ENCODE measurements at places on chromosomes 3 and 15.
A peak's percentile ranks its signal among the peaks of the same experiment; 100 is the strongest.

DNA sequence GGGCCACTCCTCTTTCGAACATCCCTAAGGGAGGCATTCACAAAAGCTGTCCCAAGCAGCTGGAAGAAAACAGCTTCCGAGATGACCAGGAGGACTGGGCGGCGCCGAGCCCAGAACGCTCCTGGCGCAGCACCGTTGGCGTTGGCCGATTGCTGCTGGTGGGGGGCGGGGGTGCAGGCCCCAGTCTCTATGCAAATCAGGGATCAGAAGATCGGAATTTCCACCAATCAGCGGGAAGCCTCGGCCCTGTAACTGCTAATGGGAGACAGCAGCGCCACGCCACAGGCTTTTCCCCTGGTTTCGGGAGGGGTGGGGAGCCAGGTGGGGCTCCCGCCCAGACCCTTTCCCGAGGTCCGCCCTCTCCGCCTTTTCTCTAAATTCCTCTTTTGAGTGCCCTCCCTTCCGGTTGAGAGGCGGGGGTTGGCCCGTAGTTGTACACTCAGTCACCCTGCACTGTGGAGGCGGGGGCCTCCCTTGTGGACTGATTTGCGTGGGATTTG lies 27.0 kb downstream of the HMCES start:
- H3K4me1 ChIP-seq, result no peaks in the 10 kb centered on the region
- H3K27ac ChIP-seq, result peak overlapping the region; percentile 78
- peak; percentile 94 for DNase-seq
- no peaks in the 10 kb centered on the region for H3K36me3 ChIP-seq
- no peaks in the 10 kb centered on the region for H3K27me3 ChIP-seq

GRCh38 chr3:154548341-154548740 lies 118.4 kb upstream of the GPR149 start:
- no peak overlapping the region for H3K4me3 ChIP-seq
- no peaks in the 10 kb centered on the region for H3K4me1 ChIP-seq
- no peaks in the 10 kb centered on the region for H3K27me3 ChIP-seq
- no peak overlapping the region for H3K27ac ChIP-seq

- no peak for DNase-seq
- H3K27me3 ChIP-seq, result no peaks in the 10 kb centered on the region
- no peak overlapping the region for H3K4me3 ChIP-seq
- H3K27ac ChIP-seq, result no peak overlapping the region
- no peaks in the 10 kb centered on the region for H3K36me3 ChIP-seq
Measured at GRCh38 chr15:83193721-83194120, 13.9 kb downstream of the HDGFL3 start.

DNA sequence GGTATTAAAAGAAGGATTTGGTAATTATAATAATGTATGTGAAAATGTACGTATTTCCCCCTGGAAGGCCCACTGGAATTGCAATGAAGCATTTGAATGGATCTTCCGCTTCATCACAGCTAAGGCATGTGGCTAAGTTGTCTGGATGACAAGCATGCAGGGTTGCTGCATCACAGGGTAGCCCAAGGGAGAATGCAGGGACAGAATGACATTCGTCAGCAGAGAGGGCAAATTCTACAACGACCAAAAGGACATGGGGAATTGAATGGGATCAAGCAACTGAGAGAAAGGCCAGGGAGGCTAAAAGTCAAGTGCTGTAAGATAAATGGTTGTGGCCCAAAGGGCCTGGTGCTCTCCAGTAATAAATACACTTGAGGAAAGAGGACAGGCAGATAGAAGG lies 95.4 kb downstream of the ISL2 start:
- H3K4me3 ChIP-seq, result no peak overlapping the region
- no peaks in the 10 kb centered on the region for H3K36me3 ChIP-seq
- no peak overlapping the region for H3K27ac ChIP-seq
- DNase-seq, result no peak
- no peaks in the 10 kb centered on the region for H3K4me1 ChIP-seq
- H3K27me3 ChIP-seq, result no peaks in the 10 kb centered on the region

DNA sequence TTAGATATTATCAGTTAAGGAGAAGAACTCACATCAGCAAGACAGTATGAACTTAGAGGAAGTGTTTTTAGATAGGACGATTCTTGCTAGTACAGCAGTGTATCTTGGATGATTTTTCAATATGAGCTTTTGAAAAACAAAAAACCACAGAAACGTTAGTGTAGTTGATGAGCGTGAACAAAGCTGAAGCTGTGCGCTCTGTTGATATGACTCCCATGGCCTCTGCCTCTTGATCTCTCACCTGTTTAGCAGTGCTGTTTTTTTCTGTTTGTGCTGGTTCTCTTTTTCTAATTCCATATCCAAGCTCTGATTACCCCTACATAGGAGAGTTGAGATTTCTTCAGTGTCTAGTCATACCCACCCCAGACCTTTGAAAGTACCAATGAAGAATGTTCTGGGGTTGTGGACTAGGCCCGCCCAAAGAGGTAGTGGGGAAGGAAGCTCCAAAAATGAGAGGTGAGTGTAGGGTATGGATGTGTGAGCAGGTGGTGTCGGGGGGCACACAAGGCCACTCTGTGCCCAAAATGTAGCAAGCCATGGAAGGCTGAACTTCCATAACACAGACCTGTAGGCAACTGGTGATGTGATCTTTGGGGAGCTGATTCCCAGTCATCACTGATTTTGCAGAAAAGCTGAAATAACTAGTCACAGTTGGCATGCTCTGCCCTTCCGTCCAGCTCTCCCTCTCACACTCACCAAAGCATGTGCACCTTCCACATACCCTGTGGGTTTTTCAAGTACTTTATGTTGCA lies 20.0 kb upstream of the CMTM7 start:
- no peaks in the 10 kb centered on the region for H3K36me3 ChIP-seq
- no peak overlapping the region for H3K4me3 ChIP-seq
- no peak for DNase-seq
- H3K27ac ChIP-seq, result no peak overlapping the region

DNA sequence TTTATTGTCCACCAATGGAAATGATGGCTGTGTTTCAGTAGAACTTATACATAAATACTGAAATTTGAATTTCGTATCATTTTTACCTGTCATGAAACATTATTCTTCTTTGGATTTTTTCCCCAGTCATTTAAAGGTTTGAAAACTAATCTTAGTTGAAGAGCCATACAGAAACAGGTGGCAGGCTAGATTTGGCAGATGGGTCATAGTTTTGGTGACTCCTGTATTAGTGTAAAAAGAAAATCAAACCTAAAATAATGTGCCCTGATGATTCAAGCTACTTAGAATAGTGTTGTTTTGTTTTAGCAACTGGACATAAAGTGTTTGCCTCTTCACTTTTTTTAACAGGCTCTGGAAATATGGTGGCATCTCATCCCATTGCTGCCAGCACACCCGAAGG lies 68.9 kb downstream of the SIDT1 start:
- H3K36me3 ChIP-seq, result no peaks in the 10 kb centered on the region
- DNase-seq, result no peak
- no peak overlapping the region for H3K27ac ChIP-seq
- no peaks in the 10 kb centered on the region for H3K4me1 ChIP-seq

DNA sequence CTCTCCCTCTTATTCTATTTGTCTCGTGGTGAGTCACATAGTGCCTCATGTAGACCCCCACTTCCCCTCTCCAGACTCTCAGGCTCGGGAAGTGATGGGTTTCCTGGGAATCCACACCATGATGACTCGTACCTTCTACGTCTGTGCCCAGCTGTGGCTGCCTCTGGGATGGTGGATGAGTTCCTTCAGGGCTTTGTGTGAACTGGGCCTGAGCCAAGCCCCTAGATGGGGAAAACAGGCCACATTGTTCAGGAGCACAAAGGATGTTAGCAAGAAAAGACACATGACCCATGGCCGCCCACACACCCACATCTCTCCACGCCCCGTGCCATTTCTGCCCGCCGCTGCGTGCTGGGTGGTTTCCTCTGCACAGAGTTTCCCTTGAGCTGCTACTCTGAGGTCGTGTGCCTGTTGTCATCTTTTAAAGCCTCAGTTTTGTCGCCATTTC lies 10.5 kb downstream of the ISG20 start:
- H3K4me3 ChIP-seq, result no peak overlapping the region
- no peak overlapping the region for H3K27ac ChIP-seq
- H3K27me3 ChIP-seq, result no peaks in the 10 kb centered on the region
- H3K4me1 ChIP-seq, result peaks cover 4% of the 10 kb centered on the region

DNA sequence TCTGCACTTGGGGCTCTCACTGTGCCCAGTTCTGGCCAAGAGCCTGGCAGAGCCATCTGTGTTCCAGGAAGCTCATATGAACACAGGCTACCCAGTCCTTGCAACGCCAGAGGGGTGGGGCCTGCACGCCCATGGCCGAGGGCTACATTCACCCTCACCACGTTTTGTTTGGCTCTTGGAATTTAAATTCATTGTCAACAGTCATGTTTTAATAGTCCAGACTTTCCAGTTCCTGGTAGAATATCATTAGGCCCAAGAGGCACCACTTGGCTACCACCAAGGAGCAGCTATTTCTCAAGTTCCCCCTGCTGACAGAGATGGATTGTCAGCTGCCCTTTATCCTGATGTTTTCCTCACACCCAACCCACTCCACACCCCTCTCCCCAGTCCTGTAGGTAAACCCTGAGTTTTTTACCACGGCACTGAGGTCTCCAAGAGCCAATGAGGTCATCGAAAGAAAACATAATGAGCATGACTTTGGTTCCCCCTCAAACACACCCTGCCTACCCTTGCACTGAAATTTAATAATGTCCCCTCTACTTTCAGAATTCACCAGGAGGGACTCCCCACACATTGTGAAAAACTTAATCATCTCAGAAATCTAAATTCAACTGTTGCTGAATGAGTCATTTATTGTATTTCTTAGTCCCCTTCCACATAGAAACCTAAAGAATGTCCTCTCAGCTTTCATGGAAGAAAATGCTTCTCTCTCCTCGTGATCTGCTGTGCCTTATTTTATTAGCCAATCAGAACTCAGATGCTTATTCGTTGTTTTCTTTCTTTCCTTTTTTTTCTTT lies 125.1 kb downstream of the SHQ1 start:
- H3K4me3 ChIP-seq, result no peak overlapping the region
- H3K4me1 ChIP-seq, result peaks cover 5% of the 10 kb centered on the region
- peak; percentile 96 for DNase-seq
- H3K27me3 ChIP-seq, result no peaks in the 10 kb centered on the region

GRCh38 chr3:69539134-69539533 lies 153.2 kb upstream of the FRMD4B start:
- no peaks in the 10 kb centered on the region for H3K4me1 ChIP-seq
- H3K36me3 ChIP-seq, result no peaks in the 10 kb centered on the region
- no peak overlapping the region for H3K27ac ChIP-seq

DNA sequence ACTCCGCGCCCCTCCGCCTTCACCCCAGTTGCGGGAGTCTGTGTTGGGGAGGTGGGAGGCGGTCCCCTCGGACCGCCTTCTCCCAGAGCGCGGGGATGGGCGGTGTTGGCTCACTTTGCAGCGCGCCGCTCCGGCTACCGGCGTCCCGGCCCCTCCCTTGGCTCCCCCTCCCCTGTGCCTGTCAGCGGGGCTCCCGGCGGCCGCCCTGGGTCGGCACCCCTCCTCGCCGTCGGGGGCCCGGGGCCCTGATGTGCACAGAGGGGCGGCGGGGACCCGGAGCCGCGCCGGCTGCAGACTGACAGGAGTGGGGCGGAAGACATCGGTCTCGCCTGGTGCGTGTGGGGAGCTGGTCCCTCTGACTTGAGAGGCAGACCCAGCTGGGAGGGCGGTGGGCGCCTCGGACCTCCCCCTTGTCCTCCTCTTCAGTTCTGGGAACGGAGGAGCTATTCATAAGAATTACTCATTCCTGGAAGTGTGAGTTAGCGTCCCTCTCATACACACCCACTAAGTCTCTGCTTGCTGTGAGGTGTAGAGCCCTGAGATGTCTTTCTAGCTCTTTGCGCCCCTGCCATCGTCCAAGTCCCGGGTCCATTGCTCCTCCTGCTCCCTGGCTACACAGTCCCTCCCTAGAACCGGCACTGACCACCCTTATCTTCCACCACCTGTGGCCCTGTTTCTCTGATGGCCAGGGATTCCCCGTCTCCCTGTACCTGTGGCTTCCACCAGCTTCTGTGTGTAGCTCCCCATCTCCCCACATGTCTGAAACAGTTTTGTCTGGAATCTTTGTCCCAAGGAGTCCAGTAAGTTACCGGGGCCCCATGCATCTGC lies 42.3 kb upstream of the ROPN1 start:
- H3K27me3 ChIP-seq, result no peaks in the 10 kb centered on the region
- no peaks in the 10 kb centered on the region for H3K4me1 ChIP-seq
- peak overlapping the region; percentile 64 for H3K4me3 ChIP-seq
- DNase-seq, result no peak

DNA sequence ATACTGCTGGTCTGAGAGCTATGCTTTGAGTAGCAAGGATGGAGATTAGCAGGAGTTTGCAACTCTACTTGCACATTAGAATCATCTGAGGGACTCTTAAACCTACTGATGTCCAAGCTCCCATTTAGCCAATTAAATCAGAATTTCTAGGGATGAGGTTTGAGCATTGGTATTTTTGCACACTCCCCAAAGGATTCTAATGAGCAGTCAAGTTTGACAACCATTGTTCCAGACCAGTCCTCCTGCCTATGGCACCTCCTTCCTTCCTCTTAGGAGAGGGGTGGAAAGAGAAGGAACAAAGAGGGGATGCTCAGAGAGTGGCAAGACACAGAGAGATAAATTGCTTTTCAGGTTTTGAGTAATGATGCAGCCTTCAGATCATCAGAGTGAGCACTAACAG lies 275.5 kb upstream of the ROPN1 start:
- H3K4me3 ChIP-seq, result no peak overlapping the region
- no peak for DNase-seq
- H3K27ac ChIP-seq, result no peak overlapping the region
- H3K27me3 ChIP-seq, result no peaks in the 10 kb centered on the region
- no peaks in the 10 kb centered on the region for H3K36me3 ChIP-seq

DNA sequence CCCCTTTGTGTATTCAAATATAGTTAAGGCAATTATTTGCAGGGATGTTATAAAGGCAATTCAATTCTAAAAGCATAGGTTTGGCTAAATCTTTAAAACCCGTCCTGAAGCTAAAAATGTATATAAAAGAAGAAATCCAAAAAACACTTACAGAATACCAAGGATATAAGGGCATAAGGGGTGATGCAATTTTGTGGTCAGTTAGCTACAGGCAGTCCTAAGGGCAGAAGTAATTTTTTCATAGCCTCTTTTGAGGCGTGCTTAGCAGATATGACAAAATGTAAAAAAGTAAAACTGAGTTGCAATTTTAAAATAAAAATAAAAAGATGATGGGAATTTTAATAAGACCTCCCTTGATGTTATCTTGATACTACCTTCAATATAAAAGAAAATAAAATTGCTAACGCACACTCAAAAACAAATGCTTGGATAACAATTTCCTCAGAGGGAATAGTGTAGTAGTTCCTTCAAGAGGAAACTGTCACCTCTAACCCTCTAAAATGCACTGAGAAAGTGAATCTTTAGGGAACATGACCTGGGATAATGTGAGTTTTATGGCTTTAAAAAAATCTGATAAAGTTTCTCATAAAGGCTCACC lies 104.2 kb downstream of the MYH15 start:
- no peaks in the 10 kb centered on the region for H3K27me3 ChIP-seq
- no peak overlapping the region for H3K4me3 ChIP-seq
- no peaks in the 10 kb centered on the region for H3K36me3 ChIP-seq
- peaks cover 31% of the 10 kb centered on the region for H3K4me1 ChIP-seq
- peak overlapping the region; percentile 79 for H3K27ac ChIP-seq

GRCh38 chr15:74845208-74845568 lies 2.2 kb upstream of the ULK3 start:
- peaks cover 10% of the 10 kb centered on the region for H3K4me1 ChIP-seq
- H3K27ac ChIP-seq, result no peak overlapping the region
- H3K27me3 ChIP-seq, result no peaks in the 10 kb centered on the region

- no peaks in the 10 kb centered on the region for H3K27me3 ChIP-seq
- no peak overlapping the region for H3K4me3 ChIP-seq
- no peaks in the 10 kb centered on the region for H3K4me1 ChIP-seq
- DNase-seq, result no peak
- H3K36me3 ChIP-seq, result no peaks in the 10 kb centered on the region
Measured at GRCh38 chr3:28951772-28952556, 328.9 kb upstream of the RBMS3 start.

GRCh38 chr15:65326117-65326526 lies 21.6 kb downstream of the RNU5B-1 start:
- H3K36me3 ChIP-seq, result no peaks in the 10 kb centered on the region
- no peak overlapping the region for H3K4me3 ChIP-seq
- H3K27ac ChIP-seq, result no peak overlapping the region
